ENCODE measurements at places on chromosomes 13 and 19. TPM values are rescaled to one million over a fixed set of nuclear protein-coding genes. Genes with fewer than 3 reads are reported as not detected.

GRCh38 chr19:27828829-27829228, 1384.1 kb downstream of the UQCRFS1 start:
- no peaks in the 10 kb centered on the region for H3K4me1 ChIP-seq
- H3K27ac ChIP-seq: no peak overlapping the region
- H3K27me3 ChIP-seq: no peaks in the 10 kb centered on the region
- no peak overlapping the region for H3K4me3 ChIP-seq
- DNase-seq: no peak

DNA sequence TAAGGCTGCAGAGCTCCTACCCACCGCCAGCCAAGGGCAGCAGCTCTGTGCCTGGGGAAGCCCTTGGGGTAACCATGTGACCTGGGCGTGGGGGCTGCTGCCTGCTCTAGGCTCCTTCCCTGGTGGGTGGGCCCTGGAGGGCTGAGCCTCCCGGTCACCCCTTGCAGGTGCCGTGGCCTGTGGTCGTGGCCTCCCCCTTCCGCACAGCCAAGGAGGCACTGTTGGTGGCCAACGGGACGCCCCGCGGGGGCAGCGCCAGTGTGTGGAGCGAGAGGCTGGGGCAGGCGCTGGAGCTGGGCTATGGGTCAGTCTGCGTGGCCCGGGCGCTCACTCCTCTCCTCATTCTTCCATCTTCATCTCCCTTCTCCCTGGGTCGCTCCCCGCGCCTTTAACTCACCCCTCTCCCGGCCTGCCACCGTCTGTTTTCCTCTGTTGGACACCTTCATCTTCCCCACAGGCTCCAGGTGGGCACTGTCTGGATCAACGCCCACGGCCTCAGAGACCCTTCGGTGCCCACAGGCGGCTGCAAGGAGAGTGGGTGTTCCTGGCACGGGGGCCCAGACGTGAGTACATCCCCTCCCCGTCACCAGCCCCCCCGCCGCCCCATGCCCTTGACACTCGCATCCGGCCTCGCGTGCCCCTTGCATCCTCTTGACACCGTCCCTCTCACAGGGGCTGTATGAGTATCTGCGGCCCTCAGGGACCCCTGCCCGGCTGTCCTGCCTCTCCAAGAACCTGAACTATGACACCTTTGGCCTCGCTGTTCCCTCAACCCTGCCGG, 9.9 kb upstream of the FLT3LG start:
- H3K4me1 ChIP-seq: no peaks in the 10 kb centered on the region
- no peak overlapping the region for H3K4me3 ChIP-seq
- no peaks in the 10 kb centered on the region for H3K27me3 ChIP-seq
- no peak for DNase-seq
- no peak overlapping the region for H3K27ac ChIP-seq
- no peaks in the 10 kb centered on the region for H3K36me3 ChIP-seq

Gene DAND5
- not detected for polyA plus RNA-seq

DNA sequence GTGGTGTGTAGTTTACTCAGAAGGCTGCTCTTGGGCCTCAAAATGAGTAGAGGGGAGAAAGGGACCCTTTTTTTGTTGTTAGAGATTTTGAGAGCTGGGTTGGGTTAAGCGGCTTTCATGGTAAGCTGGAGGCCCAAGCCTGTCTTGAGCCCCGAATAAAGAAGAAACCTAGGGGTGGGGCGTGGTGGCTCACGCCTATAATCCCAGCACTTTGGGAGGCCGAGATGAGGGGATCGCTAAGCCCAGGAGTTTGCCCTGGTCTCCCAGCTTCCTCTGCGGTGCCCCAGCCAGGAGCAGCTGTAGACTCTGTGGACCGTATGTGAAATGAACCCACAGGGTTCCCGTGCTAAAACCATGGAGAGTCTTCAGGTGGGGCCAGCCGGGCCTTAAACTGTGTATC, 56.1 kb downstream of the KDM4B start:
- no peak for DNase-seq
- no peaks in the 10 kb centered on the region for H3K27me3 ChIP-seq

Gene PALM3
- polyA plus RNA-seq: 0.15 TPM

DNA sequence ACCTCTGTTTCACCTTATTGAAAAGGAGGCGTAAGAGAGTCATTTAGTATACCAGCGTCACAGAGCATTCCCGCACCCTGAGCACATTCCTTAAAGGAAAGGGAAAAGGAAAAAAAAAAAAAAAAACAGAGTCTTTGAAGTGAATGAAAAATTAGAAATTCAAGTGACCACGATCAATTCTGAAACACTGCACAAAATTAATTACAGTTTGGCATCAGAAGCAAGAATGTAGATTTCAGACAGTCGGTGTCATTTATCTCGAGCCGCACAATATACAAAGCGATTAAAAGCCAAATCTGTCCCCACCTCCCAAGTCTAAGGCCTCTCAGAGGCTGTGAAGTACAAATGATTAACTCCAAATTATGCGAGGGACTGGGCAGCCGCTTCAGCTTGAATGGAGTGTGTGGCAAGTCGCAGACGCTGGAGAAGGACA, 173.7 kb upstream of the ZNF507 start:
- no peak overlapping the region for H3K27ac ChIP-seq
- H3K4me3 ChIP-seq: no peak overlapping the region
- no peaks in the 10 kb centered on the region for H3K27me3 ChIP-seq
- no peaks in the 10 kb centered on the region for H3K4me1 ChIP-seq
- DNase-seq: no peak

DNA sequence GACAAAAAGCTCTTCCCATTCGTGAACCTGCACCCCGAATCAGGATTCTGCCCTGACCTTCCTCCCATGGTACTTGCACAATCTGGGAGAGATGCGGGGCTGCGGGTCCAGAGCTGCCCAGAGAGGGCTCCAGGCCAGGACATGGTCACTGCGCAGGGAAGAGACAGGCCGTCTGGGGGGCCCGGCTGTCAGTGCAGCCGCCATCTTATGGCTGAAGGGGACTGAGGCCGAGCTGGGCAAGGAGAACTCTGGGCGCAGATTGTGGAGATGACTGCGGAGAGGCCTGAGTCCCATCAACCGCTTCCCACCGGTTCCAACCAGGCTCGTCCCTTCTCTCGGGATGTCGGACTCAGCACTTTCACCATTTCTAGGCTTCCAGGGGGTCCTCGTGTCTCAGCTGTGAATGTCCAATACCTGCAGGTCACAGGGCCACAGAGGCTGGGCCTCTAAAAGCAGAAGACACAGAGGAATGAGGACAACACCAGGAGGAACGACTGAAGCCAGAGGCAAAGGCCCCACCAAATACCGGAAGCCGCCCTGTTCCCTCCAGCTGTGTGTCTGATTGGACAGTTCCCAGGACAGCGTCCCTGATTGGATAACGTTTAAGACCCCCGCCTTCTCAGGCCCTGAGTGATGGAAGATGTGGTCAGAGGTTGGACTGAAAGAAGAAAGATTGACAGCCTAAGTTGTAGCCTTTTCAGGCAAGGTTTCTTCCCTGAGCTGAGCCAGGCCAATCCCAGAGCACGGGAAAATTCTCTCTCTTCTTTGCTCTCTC, 117.1 kb upstream of the ZNF91 start:
- no peak for DNase-seq
- H3K4me1 ChIP-seq: no peaks in the 10 kb centered on the region
- no peaks in the 10 kb centered on the region for H3K27me3 ChIP-seq
- H3K27ac ChIP-seq: no peak overlapping the region

Gene N4BP2L2
- polyA plus RNA-seq: 68.3 TPM

Gene SIGLEC12
- not detected for polyA plus RNA-seq

- H3K4me1 ChIP-seq: no peaks in the 10 kb centered on the region
- no peaks in the 10 kb centered on the region for H3K27me3 ChIP-seq
- H3K27ac ChIP-seq: no peak overlapping the region
- no peak for DNase-seq
Measured at GRCh38 chr13:72097568-72097967, 230.6 kb upstream of the DACH1 start.

- H3K36me3 ChIP-seq: no peaks in the 10 kb centered on the region
- no peak for DNase-seq
- H3K4me3 ChIP-seq: no peak overlapping the region
- peaks cover 28% of the 10 kb centered on the region for H3K4me1 ChIP-seq
- H3K27ac ChIP-seq: no peak overlapping the region
- no peaks in the 10 kb centered on the region for H3K27me3 ChIP-seq
Measured at GRCh38 chr19:40228346-40228745, 1.9 kb upstream of the CCNP start.

GRCh38 chr13:36154567-36155291, 23.5 kb upstream of the DCLK1 start:
- no peaks in the 10 kb centered on the region for H3K4me1 ChIP-seq
- no peak overlapping the region for H3K4me3 ChIP-seq
- DNase-seq: peak; percentile 36

DNA sequence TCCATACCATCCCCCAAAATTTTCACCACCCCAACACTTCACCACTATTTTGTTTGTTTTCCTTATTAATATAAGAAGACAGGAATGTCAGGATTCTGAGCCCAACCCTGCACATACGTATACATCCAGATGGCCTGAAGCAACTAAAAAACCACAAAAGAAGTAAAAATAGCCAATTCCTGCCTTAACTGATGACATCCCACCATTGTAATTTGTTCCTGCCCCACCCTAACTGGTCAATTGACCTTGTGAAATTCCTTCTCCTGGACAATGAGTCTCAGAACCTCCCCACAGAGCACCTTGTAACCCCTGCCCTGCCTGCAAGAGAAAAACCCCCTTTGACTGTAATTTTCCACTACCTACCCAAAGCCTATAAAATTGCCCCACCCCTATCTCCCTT, 132.5 kb downstream of the ZNF675 start:
- H3K4me3 ChIP-seq: no peak overlapping the region
- H3K27ac ChIP-seq: no peak overlapping the region
- H3K4me1 ChIP-seq: no peaks in the 10 kb centered on the region
- no peaks in the 10 kb centered on the region for H3K27me3 ChIP-seq
- no peaks in the 10 kb centered on the region for H3K36me3 ChIP-seq

- DNase-seq: peak; percentile 94
- peaks cover 26% of the 10 kb centered on the region for H3K27me3 ChIP-seq
- no peaks in the 10 kb centered on the region for H3K4me1 ChIP-seq
- no peak overlapping the region for H3K27ac ChIP-seq
- H3K4me3 ChIP-seq: no peak overlapping the region
Measured at GRCh38 chr19:30682999-30683536, 310.9 kb downstream of the ZNF536 start.

GRCh38 chr13:98172590-98173422, 4.3 kb downstream of the RNF113B start:
- no peaks in the 10 kb centered on the region for H3K27me3 ChIP-seq
- peak overlapping the region; percentile 87 for H3K27ac ChIP-seq
- DNase-seq: peak; percentile 61

Gene RGL3
- polyA plus RNA-seq: 0.43 TPM

Gene MISP
- polyA plus RNA-seq: not detected

DNA sequence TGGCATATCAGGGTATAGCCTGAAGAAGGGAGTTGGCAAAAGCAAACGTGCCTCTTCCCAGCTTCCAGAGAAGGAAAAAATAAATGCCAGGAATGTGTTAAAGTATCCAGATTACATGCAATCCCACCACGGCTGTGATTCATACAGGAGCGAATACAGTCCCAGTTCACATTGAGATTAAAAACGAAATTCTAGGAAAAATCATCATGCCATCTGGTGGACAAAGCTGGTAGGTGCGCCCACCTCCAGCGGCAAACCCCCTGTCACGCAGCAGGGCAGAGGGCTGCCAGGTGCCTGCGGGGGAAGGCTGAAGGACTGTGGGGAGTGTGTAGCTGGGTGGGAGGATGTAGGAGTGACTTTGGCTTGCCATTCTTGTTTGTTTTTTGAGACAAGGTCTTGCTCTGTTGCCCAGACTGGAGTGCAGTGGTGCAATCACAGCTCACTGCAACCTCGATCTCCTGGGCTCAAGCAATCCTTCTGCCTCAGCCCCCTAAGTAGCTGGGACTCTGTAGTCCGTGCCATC, 6.4 kb upstream of the DMWD start:
- no peaks in the 10 kb centered on the region for H3K36me3 ChIP-seq
- H3K4me3 ChIP-seq: no peak overlapping the region
- DNase-seq: peak; percentile 91

DNA sequence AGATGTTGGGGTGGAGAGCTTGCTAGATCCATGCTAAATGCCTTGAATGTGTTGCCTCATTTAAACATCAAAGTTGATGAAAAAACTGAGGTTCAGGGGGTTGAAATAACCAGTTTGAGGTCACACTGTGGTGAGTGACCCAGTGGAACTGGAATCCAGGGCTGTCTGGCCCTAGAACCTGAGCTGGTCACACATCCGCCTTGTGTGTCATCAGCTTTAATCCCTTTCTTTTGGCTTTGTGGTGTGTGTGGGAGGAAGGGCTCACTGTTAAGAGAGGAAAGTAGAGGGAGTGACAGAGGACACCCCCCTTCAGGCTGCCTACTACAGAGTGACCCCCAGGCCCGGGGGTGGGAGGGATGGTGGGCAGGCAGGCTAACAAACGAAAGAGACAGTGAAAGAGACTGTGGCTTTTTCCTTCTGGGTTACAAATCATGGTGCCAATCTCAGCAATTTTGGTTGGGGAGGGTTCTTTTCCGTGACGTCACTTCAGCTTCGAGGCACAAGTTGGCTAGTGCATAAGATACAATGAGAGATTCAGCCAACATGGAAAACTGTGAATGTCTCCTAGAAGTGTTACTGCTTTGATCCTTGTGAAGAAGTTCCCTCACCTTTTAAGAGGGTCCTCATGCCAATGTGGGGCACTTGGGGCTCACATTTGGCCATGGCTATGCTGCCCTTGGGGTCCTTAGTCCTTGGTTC, 164.9 kb downstream of the DLEU7 start:
- H3K4me3 ChIP-seq: peak overlapping the region; percentile 28
- peak; percentile 95 for DNase-seq
- H3K27me3 ChIP-seq: no peaks in the 10 kb centered on the region
- peaks cover 61% of the 10 kb centered on the region for H3K4me1 ChIP-seq
- H3K27ac ChIP-seq: peak overlapping the region; percentile 92

Gene ZNF784
- 1.3 TPM for polyA plus RNA-seq

Gene CDX2
- polyA plus RNA-seq: not detected

- no peaks in the 10 kb centered on the region for H3K27me3 ChIP-seq
- H3K4me3 ChIP-seq: no peak overlapping the region
- no peaks in the 10 kb centered on the region for H3K4me1 ChIP-seq
- no peak for DNase-seq
Measured at GRCh38 chr19:28581468-28581770, 631.5 kb downstream of the UQCRFS1 start.

- DNase-seq: no peak
- H3K4me3 ChIP-seq: no peak overlapping the region
- no peaks in the 10 kb centered on the region for H3K4me1 ChIP-seq
- H3K27me3 ChIP-seq: no peaks in the 10 kb centered on the region
- no peaks in the 10 kb centered on the region for H3K36me3 ChIP-seq
Measured at GRCh38 chr13:36520111-36520510, 87.8 kb downstream of the CCNA1 start.

DNA sequence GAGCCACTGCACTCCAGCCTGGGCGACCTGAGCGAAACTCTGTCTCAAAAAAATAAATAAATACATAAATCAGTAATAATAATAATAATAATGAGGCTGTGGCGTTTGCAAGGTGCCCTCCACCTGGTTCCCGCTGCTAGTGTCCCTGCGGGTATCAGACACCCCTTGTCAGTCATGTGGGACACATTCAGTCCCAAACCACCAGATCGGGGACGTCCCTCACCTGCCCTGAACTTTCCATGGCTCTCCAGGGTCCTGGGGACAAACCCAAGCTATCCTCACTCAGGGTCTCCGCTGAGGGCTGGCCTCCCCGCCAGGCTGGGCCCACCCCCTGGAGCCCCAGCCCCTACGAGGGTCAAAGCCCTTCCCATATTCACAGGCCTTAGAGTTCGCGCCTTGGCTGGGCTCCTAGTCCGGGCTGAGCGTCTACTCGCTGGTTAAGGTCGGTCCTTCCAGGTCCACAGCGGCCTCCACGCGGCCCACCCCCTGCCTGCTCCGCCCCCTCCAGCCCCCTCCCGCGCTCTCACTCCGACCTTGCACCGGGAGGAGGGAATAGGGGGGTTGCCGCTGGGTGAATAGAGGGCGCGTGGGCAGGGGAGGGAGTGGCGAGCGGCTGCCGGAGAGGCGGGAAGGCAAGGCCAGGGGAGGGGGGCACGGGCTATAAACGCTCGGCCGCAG, 349 bp upstream of the KISS1R start:
- no peaks in the 10 kb centered on the region for H3K36me3 ChIP-seq
- 0 out of 2 replicates have a peak, but pooled peaks cover 3% of the 10 kb centered on the region for H3K4me1 ChIP-seq
- no peak overlapping the region for H3K4me3 ChIP-seq

All from GM23248 (cell line).